ENCODE measurements at places on chromosomes 2 and 18.

- DNase-seq: no peak
Observed at GRCh38 chr18:24396082-24396633, 1.5 kb downstream of the OSBPL1A start.

DNA sequence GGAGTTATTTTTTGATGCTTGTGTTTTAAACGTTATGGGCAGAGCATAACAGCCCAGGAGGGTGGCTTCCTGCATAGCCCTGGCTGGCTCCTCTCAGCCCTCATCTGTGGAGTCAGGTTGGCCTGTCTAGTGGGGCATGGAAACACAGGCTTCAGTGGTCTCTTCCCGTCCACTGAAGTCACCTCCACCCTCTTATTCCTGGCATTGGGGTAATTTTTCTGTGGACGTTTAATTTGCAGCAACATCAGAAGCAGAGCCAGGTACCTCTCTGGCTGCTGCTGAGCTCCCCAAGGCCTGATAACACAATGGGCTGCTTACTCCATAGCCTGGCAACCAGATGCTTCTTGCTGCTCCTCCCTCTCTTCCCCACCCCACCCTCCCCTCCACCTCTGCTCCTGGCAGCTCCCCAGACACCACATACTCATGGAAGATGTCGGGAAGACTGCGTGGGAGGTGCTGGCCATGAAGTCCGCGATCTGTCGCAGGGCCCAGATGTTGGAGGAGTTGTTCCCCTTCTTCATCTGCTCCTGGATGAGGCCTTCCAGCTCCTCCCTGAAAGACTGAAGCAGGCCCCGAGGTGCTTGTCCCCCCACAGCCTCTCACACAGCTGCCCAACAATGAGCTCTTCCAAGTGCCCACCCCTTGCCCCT lies 64.0 kb downstream of the ADD2 start:
- no peak for DNase-seq

GRCh38 chr2:153811516-153811915 lies 60.2 kb upstream of the GALNT13 start:
- no peak for DNase-seq

GRCh38 chr18:75344161-75344560 lies 83.3 kb downstream of the SMIM21 start:
- no peak for DNase-seq

GRCh38 chr2:38264396-38265221 lies 112.5 kb downstream of the ATL2 start:
- no peak for DNase-seq

DNA sequence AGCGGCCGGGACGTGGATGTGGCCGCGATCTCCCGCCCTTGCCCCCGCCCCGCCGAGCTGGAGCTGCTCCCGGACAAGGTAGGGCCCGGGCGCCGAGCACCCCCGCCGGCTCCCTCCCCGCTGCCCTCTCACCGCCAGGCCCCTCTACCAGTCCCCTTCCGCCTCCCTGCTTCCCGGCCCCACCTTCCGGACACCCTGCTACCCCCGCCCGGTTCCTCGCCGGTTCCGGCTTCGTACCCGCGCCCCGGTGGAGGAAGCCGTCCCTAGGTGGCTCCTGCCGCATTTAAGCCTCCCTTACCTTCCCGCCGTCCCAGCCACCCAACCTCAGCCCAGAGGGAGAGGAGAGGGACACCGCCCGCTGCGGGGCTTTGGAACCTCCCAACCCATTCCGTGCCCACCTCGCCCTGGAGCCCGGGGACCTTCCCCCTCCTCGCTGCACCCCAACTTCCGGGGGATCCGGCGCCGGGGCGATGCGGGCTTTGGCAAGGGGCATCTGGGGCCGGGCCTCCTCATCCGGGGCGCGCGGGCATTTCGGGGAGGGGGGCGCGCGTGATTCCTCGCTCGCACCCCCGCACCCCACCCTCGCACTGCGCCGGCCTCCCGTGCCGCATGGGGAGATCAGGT lies 475 bp downstream of the B3GNT2 start:
- DNase-seq: peak; percentile 72

DNA sequence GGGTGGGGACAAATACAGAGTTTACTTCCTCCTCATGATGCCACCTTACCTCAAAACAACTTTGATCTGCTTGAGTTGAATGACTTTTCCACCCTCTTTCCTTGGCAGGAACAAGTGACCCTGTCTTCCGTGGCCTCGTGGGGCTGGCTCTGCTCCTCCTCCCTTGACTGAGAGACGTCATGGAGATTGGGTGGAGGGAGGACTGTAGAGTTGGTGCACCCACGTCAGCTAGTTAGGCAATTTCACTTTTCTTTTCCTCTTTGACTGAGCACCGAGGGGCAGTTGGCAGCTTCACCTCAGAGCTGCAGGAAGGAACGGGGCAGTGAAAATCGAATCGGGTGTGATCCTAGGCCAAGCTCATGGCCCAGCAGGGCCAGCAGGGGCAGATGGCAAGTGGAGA lies at the start of gene SP140:
SP140 (plus strand) TSS at position 251 of the 400 bp plus-strand sequence; CDS start at position 360, 109 bp downstream.
- no peak for DNase-seq

GRCh38 chr2:138948070-138948539 lies 167.9 kb upstream of the NXPH2 start:
- no peak for DNase-seq

DNA sequence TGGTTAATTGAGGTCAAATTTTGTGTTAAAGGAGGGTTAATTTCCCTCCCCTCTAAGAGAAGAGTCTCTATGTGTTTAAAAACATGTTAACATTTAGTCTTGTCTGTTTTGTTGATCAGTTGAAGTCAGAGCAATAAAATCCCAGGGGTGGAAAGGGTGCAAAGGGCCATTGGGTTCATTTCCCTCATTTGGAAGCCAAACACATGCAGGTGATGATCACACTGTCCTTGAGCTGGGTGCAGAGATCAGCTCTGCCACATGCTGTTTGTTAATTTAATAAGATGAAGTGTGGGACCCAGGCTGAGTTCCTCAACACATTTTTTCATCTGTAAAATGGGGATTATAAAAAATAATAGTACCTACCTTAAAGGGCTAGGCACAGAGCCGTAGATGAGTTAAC lies 260.9 kb downstream of the LPIN1 start:
- no peak for DNase-seq

- DNase-seq: no peak
Observed at GRCh38 chr18:48497863-48498262, 41.0 kb upstream of the CTIF start.

- DNase-seq: no peak
Observed at GRCh38 chr2:21041943-21042707, 1.7 kb downstream of the APOB start.

- peak; percentile 74 for DNase-seq
Observed at GRCh38 chr2:219253753-219254589, at the start of gene TUBA4A. TSS of gene TUBA4A (minus strand) at chr2:219253918. CDS start at chr2:219253858, 60 bp downstream.

- DNase-seq: no peak
Observed at GRCh38 chr2:25129901-25130520, 38.4 kb downstream of the POMC start.

DNA sequence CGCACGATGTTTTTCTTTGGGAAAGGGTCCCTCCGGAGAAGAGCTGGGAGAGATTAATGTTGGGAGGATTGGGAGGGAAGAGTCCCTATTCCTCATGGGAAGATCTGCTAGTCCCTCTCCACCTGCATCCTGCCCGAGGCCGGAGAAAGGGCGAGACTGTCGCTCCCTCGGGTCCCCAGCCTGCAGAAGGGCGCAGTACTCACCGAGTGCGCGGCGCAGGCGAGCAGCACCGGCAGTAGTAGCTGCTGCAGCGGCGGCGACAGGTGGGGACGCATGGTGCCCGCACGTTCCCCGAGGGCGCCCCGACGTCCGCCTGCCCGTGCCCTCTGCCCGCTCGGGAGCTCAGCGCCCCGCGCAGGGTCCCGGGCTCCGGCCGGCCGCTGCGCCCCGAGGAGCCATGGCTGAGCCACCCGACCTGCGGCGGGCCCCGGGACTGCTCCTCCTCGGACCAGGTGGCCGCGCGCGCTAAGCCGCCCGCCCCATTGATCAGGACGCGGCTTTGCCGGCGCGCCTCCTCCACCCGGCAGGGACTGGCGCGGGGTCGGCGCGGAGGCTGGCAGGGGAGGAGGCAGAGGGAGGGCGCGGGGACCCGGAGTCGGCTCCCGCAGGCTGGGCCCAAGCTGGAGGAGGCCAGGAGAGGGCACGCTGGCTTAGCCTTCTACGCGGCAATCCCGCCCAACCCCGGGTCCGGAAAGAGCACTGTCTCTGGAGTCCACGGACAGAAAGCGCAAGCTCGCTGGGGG lies at the start of gene SCTR:
SCTR (minus strand) TSS at position 532 of the 743 bp plus-strand sequence; CDS start at position 275, 257 bp downstream.
- DNase-seq: peak; percentile 34

- DNase-seq: no peak
Observed at GRCh38 chr2:24840962-24841945, 48.0 kb downstream of the CENPO start.

- DNase-seq: no peak
Observed at GRCh38 chr2:9674891-9675414, 44.2 kb upstream of the YWHAQ start.

All from NCI-H510A (cell line).